ENCODE measurements at places on chromosomes 13 and 19.

DNA sequence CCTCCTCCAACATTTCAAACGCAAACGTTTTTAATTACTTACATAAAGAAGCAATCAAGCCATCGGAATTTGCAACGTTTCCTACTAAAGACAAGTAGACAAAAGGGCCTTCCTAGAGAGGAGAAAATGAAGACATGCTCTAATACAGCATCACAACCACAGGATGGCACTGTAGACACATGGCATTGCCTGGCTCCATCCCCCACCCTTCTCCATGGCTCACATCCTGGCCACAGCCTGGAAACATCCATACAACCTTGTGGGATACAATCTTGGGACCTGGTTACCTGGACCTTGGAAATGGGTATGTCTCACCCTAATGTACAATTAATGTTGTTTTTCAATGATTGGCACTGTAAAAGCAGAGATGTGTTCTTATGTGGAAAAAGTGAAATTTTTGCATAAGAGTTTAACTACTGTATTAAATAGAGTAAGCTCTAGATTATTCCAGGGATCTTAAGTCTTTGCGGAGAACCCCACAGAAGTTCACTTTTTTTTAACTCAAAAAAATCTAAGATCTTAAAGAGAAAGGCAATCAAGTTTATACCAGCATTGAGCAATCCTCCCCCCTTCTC is 21.5 kb downstream of the EBPL start:
- peak; percentile 64 for DNase-seq

DNA sequence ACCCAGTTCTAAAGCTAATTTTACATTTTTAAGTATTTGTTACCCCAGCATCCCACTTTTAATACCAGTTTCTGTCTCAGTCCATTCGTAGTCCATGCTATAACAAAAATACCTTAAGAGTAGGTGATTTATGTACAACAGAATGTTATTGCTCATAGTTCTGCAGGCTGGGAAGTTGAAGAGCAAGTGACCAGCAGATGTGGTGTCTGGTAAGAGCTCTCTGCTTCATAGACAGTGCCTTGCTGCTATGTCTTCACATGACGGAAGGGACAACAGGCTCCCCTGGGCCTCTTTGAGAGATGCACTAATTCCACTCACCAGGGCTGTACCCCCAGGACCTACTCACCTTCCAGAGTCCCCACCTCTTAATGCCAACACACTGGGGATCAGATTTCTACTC is 96.6 kb downstream of the COL4A2 start:
- no peak for DNase-seq

DNA sequence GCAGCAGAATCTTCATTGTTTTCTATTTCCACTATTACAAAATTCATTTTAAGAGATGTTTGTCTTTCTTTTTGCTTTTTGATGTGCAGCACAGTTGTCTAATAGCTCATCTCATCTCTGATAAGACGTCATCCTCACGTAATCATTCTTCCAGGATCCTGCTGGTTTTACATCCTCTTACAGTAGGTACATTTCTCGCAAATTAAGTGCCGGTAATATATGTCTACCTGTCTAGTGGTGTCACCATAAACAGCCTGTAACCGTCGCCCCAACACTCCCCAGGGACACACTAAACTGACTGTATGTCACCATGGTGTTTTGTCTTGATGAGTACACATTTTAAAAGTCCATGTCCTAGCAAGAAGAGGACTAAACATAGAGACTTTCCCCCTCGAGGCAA is 94.5 kb upstream of the VSTM2B start:
- DNase-seq = no peak

- no peak for DNase-seq
These were observed 124.2 kb downstream of the CDK8 start for GRCh38 chr13:26378116-26378515.

Measured in M059J (cell line).